ENCODE measurements at places on chromosomes 2 and 18. TPM values are rescaled to one million over a fixed set of nuclear protein-coding genes. Genes with fewer than 3 reads are reported as not detected.

GRCh38 chr18:32310774-32311173, 120.9 kb downstream of the MEP1B start:
- DNase-seq, result no peak

GRCh38 chr2:238908960-238909951, 61.4 kb downstream of the TWIST2 start:
- DNase-seq, result no peak

GRCh38 chr2:196335221-196335634, 163.8 kb upstream of the STK17B start:
- peak; percentile 68 for DNase-seq

DNA sequence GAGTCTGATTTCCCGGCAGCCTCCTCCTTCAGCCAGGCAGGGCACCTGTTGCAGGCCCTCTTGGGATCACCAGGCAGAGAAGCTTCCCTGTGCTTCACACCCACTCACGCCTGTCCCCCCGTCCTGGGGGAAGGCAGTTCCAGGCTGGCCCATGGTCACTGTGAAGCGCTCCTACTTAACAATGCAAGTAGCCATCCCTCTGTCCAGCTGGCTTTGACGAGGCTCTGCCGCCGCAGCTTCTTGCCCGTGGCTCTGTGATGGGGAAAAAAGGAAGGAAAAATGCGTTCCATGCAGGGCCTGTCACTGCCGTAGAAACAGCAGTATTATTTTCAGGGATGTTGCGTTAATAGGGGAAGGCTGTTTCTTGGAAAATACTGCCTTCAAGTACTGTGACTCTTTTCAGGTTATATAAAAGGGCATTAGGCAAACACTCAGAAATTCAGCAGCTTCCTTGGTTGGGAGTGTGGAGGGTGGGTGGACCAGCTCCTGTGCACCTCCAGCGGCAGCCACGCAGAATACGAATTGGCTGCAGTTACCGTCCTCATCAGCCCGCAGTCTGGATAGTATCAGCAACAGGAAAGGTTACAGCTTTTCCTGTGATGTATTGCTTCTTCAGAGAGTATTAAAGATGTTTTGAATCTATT, 232.3 kb downstream of the KLHL29 start:
- DNase-seq, result no peak

GRCh38 chr18:9067823-9068222, 34.7 kb upstream of the NDUFV2 start:
- DNase-seq, result no peak

DNA sequence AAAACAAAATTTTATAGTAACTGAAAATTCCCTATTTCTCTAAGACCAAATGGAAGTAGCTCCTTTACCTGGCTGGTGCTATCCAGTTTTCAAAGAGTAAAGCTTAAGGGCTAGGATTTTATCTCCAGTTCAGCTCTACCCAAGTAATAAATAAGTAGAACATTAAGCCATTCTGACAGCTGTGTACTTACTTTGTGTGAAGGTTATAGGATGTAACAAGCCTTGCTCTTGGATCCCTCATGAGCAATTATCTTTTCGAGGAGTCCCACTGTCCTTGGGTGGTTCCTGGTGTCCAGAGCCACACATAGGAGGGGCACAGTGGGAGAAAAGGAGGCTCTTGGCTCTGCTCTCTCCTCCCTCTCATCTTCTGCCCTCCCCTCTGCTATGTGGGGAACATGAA, 45.5 kb downstream of the KIF5C start:
- no peak for DNase-seq

DNA sequence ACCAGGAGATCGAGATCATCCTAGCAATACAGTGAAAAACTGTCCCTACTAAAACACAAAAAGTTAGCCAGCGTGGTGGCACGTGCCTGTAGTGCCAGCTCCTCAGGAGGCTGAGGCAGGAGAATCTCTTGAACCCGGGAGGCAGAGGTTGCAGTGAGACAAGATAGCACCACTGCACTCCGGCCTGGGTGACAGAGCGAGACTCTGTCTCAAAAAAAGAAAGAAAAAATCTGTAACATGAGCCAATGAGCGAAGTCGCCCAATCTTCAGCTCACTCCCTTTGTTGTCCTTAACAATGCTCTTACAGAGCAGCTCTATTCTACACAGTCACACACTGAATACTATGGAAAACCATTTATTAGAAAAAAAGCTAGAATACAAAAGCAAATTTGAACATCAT, 22.0 kb downstream of the FAM98A start:
- no peak for DNase-seq

DNA sequence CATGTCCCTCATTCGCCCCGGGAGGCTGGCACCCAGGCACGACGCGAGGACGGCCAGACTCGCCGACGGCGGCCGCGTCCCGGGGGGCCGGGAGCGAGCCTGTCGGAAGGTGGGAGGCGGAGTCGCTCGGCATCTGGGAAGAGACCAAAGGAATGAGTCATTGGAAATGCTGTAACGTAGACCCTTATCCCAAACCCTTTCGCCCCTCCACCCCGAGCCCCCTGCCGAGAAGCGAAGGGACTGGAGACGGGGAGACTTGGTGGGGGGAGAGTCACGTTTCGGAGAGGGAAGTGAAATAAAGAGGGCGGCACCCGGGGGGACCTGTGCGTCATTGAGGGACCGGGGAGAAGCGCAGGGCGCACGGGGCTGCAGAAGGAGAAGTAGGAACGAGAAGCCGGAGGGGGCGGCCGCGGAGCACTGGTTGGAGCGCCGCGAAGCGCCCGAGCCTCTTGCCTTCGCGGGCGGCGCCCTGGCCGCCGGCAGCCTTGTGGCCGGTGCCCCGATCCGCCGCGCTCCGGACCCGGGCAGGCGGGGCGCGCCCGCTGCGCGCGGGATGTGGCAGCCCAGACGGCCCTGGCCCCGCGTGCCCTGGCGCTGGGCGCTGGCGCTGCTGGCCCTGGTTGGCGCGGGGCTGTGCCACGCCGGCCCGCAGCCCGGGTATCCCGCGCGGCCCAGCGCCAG, at the start of gene EMILIN2:
EMILIN2 (plus strand) TSS at position 371 of the 681 bp plus-strand sequence; CDS start at position 554, 183 bp downstream.
- no peak for DNase-seq

DNA sequence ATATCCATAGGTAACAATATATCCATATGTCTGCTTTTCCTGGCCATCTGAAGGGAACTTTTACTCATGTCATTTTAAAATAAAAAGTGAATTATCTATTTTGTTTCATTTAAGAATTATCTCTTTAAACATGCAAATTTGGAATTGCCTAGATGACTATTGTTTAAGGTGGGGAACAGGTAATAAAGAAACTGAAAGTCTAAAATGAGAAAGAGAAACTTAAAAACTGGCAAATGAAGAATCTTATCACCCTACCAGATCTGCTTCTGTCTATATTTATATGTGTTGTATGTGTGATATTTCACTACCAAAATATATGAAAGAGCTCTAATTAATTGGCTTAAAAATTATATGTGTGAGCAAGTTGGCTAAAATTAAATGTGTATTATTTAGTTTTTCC, 243.2 kb upstream of the KCNH7 start:
- no peak for DNase-seq

DNA sequence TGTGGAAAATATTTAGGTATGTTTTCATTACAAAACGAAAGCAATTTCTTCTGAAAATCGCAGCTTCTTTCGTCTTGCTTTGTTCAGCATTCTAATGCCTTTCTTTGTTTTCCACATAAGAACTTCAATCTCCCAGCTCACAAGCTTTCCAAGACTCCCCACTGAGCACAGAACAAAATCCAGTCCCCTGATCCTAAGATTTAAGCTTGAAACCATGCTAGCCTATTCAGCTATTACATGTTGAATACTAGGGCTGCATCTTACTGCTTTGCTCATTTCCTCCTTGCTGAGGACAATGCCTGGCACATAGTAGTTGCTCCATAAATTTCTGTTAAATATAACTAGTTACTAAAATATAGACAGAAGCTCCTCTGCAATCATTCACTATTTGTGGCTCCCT, 160.6 kb downstream of the GALNT3 start:
- no peak for DNase-seq

- peak; percentile 95 for DNase-seq
Observed at GRCh38 chr2:177245010-177245422, 19.5 kb downstream of the NFE2L2 start.

DNA sequence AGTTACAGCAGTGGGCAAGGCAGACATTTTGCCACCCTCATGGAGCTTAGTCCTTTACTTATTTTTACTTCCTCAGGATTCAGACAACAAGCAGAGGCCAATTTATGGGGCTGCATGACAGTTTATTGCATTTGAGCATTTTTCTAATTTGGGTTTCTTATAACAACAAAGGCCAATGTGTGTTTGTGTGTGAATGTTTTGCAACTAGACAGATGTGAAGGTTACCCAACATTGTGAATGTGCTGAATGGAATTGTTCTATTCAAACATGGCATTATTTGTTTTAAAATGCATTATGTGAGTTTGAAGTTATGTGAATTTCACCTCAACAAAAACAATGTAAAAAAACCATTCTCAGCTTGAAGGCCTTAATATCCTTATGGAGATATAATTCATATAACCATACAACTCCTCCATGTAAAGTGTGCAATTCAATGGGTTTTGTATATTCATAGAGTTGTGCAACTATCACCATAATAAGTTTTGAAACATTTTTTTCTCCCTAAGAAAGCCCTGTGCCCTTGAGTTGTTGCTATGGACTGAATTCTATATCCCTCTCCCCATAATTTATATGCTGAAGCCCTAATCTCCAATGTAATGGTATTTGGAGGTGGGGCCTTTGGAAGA, 57.3 kb downstream of the CCDC195 start:
- DNase-seq, result peak; percentile 85

DNA sequence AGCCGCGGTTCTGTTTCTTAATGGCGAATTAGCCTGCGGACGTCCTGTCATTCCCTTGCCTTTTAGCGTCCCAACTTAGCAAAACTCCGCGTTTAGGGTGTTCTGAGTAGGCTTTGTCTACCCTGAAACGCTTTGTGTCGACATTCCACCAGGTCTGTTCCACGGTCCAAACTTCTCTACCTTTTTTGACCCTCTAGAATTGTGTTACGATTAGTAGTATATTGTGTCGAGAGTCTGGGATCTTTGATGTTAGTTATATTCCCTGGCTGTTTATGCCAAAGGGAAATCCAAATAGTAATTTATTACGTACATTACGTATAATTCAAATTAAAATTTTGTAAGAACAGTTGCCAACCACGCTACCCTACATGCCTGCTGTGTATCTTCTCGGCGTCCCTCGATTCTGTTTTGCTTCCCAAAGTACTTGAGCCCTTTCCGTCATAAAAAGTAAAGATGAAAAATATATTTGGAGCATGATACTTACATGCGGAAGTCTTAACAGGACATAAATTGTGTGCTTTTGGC, 495 bp upstream of the TTC32 start:
- peak; percentile 32 for DNase-seq

Gene OR6B2
- total RNA-seq, result not detected

DNA sequence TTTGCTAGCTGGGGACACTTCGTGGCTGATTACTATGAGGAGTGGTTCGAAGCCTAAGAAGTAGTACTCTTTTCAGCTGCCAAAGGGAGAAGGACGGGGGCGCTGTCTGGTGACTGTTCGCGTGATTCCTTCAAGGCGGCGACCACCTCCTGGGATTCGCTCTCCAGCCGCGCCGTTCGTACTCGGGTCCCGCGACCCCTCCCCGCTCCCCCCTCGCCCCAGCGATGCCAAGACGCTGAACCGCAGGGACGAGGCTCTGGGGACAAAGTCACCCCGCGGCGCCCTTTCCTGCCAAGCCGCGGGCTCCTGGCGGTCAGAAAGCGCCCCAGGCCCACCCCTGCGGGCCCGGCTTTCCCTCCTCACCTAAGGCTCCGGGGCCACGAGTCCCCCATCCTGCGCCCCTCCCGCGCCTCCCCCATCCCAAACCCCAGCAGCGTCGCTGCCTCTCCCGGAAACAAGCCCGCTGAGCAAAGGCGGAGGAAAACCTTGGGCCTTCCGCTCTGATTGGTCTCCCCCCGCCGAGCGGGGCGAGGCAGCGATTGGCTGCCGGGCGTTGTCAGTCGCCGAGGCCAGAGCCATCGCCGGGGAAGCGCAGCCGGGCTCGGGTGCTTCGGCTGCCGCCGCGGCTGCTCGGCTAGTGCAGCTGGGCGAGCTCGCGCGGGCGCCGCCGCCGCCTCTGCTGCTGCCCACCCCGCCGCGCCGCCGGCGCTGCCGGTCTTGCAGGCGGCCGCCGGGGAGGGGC, 404.3 kb downstream of the XIRP2 start:
- DNase-seq, result peak; percentile 80

DNA sequence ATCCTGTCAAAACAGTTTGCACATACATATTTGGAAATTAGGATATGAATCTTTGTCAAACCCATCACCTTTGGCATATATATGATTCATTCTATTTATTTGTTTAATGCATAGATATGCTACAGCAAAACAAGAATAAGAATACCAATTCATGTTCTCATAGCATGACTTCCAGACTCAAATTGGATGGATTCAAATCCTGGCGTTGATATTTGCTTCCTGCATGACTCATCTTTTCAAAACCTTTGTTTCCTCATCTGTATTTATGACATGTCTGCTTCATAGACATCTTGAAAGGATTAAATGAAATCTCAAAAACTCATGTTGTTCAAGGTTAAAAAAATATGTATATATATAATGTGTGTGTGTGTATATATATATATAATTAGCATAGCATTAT, 261.3 kb downstream of the MBD5 start:
- no peak for DNase-seq

Gene NEU4
- not detected for total RNA-seq

Gene CCDC85A
- 0.57 TPM for total RNA-seq

GRCh38 chr2:23091900-23092299, 293.1 kb upstream of the KLHL29 start:
- DNase-seq, result no peak

Gene RTP5
- total RNA-seq, result not detected

DNA sequence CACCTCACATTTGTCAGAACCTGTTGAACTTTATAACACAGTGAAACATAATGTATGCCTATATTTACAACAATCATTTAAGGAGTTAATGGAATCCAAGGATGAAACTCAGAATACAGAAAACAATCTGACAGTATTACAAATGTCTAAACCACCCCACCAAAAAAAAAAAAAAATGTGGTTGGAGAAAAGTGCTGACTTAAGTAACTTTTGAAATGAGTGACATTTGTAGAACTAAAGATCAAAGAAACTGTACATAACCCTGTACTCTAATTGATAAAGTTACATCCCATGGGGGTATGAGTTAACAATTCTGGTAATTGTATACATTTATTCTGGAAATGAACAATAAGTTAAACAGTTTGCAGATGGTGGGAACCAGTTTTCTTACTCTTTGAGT, 372.1 kb upstream of the TMEFF2 start:
- no peak for DNase-seq

Gene AMER3
- total RNA-seq, result not detected

Gene PAX3
- 1.6 TPM for total RNA-seq

DNA sequence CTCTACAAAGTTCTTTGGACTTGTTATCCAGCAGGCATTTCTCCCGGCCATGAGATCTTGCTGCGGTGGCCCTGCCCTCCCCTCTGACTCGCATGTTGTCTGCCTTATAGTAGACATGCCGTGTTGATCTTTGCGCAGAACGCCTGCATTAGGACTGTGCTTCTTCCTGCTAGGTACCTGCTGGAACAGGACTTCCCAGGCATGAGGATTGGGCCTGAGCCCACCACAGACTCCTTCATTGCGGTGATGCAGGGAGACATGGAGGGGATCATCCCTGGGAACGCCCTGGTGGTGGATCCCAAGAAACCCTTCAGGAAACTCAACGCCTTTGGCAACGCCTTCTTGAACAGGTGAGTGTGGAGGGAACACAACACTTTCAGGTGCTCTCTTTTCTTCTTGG, 10.1 kb downstream of the EHD3 start:
- no peak for DNase-seq

Gene SAG
- total RNA-seq, result not detected

Gene SERPINB12
- 0.29 TPM for total RNA-seq

GRCh38 chr2:50875561-50875960, 156.4 kb downstream of the NRXN1 start:
- DNase-seq, result no peak

Gene MYO5B
- 6.3 TPM for total RNA-seq

GRCh38 chr2:719734-720133, 42.5 kb upstream of the TMEM18 start:
- DNase-seq, result no peak

Gene SATB2
- total RNA-seq, result 10.3 TPM
